ENCODE measurements at places on chromosomes 3 and 15. TPM values are rescaled to one million over a fixed set of nuclear protein-coding genes. Genes with fewer than 3 reads are reported as not detected.

GRCh38 chr3:134366928-134367811, 7.1 kb downstream of the AMOTL2 start:
- DNase-seq = no peak

- no peak for DNase-seq
Observed at GRCh38 chr3:43618142-43618541, 3.7 kb downstream of the ANO10 start.

DNA sequence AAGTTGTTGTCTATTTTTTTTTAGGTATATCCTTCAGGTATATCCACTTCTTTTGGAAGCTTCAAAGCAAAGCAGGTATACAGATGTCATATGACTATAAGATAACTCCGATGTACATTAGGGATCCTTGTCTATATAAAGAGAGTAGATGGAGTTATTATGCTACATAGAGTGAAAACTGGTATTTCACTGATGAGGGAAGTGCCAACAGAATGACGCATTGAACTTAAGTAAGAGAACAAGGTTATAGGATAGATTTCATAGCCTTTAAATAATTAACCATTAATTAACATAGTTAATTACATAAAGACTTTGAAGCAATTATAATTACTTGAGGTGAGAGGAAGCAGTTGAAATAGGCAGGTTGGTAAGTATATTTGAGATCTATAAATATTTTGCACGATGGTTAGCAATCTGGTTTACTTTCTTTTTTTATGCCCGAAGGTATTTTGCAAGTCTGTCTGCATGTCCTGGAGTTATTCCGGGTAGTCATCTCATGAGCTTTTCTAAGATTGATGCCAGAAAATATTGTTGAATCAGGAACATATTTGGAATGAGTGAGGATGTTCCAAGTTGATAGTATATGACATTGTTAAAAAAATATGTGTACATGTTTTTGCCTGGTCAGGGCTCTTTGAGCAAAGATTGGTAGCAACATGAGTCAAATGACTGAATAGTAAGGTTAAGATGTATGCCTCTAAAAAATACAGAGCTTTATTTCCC, 299.5 kb upstream of the KCNMB2 start:
- no peak for DNase-seq

GRCh38 chr3:135497979-135498378, 467.5 kb upstream of the PPP2R3A start:
- no peak for DNase-seq

DNA sequence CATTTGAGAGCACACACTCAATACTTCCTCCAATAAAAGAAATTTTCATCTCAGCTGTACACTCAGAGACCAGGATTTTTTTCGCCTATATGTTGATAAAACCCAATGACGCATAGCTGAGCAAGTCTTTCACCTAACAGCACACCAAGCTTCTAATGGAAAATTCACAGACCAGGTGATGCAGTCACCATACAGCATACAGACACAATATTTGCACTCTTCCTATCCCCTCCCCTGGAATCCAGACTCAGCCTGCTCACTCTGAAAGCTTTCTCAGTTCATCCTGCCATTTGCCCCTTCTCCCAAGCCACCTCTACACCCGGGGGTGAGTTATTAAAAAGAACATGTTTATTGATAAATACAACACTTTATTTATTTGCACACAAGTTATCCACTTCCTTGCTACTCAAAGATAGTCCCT, 1.7 kb downstream of the TBC1D5 start:
- no peak for DNase-seq

DNA sequence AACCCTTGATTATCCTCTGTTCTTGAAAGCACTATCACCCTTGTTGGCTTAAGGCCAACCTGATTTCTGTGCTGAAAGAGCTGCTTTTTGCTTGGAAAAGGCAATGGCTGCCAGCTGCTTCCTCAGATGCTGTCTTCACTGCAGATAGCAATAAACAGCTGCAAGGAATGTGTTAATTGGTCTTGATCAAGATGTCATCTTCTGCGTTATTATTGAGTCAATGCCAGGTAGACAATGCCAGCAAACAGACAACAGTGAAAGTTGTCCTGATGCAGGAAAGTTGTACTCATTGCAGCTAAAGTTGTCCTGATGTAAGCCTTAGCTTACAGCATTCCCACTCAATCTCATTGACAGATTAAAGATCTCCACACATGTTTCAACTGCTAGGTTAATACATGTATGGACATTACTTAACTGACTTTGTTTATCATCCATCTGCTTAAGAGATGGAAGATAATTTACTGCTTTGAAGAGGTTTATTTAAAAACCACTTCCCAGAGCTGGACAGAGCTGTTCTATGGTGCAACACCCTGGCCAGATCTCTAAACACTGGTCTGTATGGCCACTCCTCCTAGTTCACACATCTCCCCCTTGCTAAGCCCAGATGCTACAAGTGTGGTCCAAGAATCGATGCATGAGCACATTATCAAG, 251.0 kb upstream of the MCTP2 start:
- no peak for DNase-seq

DNA sequence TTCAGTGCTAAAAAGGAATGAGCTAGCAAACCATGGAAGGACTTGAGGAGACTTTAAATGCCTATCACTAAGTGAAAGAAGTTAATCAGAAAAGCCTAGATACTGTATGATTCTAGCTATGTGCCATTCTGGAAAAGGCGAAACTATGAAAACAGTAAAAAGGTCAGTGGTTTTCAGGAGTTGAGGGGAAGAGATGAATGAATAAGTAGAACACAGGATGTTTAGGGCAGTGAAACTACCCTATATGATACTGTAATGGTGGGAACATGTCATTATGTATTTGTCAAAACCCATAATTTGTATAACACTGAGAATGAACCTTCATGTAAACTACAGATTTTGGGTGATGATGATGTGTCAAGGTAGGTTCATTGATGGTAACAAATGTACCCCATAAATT, 9.6 kb upstream of the CD276 start:
- no peak for DNase-seq

Gene ZNF35
- 20.0 TPM for total RNA-seq

DNA sequence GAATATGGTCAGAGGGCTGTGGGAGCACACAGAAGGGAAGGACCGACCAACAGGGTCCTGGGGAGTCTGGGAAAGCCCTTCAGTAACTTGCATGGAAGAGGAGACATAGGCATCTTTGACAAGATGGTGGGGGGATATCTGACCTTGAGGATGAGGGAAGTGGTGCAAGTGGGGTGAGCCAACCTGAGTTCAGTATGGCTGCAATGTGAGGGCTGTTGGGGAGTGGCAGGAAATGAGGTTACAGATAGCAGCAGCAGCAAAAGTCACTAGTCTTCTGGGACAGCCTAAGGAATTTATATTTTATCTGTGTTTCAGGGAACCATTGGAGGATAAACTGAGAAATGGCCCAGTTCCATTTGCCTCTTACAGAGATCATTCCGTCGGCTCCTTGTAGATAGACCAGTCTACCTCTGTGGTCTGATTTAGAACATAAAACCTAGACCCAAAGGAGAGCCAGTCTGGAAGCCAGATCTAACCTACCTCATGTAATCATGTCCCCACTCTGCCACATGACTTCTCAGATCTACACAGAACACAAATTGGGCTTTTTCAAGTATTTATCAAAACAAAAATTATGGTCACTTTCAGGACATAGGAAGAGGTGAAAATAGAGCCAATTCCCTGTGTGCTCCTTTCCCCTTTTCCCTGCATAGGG, 75.6 kb downstream of the ST6GAL1 start:
- no peak for DNase-seq

DNA sequence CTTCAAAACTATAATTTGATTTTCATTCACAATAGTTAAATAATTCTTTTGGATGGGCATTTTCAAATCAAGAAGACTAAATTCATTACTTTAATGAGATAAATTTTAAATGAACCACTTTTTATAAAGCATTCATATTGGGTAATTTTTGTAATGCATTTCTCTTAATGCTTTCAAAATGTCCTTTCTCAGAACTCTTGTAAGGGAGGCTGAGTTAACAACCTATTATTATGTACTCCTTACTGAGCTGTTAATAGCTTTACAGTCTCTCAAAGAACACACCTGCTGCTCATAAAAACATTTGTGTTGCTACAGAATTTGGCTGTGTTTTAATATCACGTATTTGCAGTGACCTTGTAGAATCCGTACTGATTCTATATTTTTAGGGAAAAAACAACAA, 334.0 kb upstream of the ARL6 start:
- DNase-seq = no peak

Gene CELF6
- 0.19 TPM for total RNA-seq

Gene LRRC31
- total RNA-seq = not detected

Gene MKRN3
- not detected for total RNA-seq

DNA sequence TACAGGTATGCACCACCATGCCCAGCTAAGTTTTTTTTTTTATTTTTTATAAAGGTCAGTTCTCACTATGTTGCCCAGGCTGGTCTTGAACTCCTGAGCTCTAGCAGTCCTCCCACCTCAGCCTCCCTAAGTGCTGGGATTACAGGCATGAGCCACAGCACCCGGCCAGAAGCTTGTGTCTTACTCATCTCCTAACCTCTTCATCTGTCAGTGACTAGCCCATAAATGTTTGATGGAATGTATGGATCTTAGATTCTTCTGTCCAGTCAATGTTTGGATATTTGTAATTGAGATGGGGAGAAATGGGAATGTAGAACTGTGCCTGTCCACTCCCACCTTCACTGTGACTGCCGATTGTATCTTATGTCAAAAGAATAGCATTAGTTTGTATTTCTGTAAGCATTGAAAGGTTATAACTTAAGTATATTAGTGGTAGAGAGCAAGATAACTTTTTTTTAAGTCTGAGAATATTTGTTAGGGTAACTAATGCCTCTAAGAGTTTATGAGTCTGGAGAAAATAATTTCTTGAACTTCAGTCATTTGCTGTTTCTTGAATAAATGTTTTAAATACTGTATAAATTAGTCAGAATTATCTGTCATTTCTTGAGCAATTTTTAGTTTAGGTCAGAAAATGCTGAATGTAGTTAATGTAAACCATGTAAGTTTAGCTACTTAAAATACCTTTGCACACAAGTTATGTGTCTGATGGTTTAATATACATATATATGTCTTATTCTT, 215.3 kb upstream of the CGNL1 start:
- no peak for DNase-seq

Gene FBXL2
- total RNA-seq = 3.1 TPM

- no peak for DNase-seq
Observed at GRCh38 chr3:80087767-80088166, 320.0 kb upstream of the ROBO1 start.

DNA sequence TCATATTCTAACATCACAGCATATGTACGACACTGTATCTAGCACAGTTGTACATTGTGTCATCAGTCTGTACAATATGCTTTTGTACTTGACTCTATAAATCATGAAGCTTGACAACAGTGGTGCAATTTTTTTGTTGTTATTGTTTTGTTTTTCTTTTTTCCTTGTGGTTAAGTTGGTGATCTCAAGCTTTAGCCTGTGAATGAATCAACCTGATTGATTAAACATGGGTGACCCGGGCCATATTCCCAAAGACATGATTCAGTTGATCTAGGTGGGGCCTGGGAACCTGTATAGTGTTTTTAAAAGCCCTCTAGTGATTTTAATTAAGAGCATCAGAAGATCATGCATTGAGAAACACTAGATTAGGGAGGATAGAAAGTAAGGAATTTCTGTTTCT, 101.8 kb upstream of the AADACL2 start:
- no peak for DNase-seq

Gene LARP6
- total RNA-seq = 21.0 TPM

GRCh38 chr3:66507423-66508260, 6.8 kb upstream of the LRIG1 start:
- DNase-seq = no peak

DNA sequence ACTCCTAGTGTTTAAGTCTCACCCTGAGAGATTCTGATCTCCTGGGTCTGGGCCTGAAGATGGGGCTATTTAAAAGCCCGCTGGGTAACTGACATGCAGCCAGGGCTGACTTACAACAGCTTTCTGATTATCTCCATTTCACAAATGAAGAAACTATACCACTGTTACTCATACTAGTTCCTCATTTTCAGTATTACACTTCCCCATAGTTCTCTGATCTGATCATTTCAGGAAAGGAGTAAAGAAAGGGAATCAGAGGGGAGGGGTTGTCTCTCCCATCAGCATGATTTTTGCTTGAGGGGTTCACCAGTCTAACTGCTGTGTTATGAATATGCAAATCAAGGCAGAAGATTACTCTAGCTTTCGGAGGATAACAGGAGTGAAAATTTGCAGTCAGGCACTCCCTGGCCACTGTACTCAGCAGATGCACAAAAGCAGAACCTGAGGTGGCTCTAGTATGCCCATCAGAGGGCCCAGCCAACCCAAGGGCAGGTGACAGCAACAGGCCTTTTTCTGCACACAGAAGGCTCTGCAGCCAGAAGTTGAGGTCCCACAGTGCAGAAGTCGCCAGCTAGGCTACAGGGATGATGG, 59.4 kb downstream of the DAPK2 start:
- DNase-seq = no peak

- DNase-seq = no peak
Observed at GRCh38 chr15:70902107-70902506, 9.5 kb downstream of the LRRC49 start.

- no peak for DNase-seq
Observed at GRCh38 chr3:38354588-38355330, 8.2 kb downstream of the XYLB start.

Gene CCR2
- total RNA-seq = not detected

DNA sequence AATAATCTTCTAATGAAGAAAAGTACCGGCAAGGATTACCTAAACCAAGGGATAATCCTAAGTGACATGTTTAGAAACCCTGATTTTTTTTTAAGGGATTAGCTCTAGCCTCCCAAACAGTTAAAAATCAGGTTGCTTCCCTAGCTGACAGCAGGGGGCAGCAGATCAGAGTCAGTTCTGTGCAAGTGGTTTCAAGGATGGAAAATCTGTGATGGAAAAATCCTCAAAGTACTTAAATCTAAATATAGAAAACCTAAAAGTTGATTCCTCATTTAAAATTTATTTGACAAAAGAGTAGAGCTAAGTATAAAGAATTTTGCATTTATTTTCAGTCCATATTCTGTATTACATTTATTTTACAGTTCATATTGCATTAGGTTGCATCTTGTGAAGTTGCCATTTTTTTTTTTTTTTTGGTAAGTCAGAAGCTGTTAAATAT, 107.6 kb downstream of the PEX5L start:
- DNase-seq = no peak

GRCh38 chr3:58141766-58142345, 68.9 kb downstream of the DNASE1L3 start:
- no peak for DNase-seq

- no peak for DNase-seq
Observed at GRCh38 chr15:48642795-48643194, 2.7 kb downstream of the FBN1 start.

GRCh38 chr3:37162501-37163245, 11.7 kb downstream of the LRRFIP2 start:
- no peak for DNase-seq

Gene PIAS1
- 30.8 TPM for total RNA-seq

- DNase-seq = peak; percentile 7
Observed at GRCh38 chr3:29693863-29694262, 413.0 kb downstream of the RBMS3 start.

Gene SERF2
- 672 TPM for total RNA-seq

Gene LCMT2
- 9.3 TPM for total RNA-seq

Gene SLC51A
- 9.8 TPM for total RNA-seq

Gene CHRNA7
- total RNA-seq = 7.5 TPM

GRCh38 chr3:76370749-76371520, 585.6 kb upstream of the ZNF717 start:
- DNase-seq = no peak

Gene ANKUB1
- total RNA-seq = not detected
